MM.1S (cell line): ENCODE measurements at places on chromosomes 12 and 14.

- no peak for DNase-seq
Observed at GRCh38 chr12:54024127-54024526, 4.1 kb upstream of the HOXC6 start.

DNA sequence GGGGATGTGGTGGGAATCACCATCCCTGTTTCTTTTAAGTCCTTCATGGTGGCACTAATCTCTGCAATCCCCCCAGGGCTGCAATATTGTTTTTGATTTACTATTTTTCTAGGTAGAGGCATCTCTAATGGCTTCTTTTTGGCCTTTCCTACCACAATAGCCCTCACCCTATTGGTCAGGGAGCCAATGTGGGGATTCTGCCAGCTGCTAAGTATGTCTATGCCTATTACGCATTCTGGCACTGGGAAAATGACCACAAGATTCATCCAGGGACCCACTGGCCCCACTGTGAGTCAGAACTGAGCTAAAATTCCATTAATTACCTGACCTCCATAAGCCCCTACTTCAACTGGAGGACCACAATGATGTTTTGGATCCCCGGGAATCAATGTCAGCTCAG is 15.9 kb upstream of the GLIPR1L2 start:
- no peak for DNase-seq

- no peak for DNase-seq
Observed at GRCh38 chr12:6757028-6757690, 4.2 kb upstream of the MLF2 start.

DNA sequence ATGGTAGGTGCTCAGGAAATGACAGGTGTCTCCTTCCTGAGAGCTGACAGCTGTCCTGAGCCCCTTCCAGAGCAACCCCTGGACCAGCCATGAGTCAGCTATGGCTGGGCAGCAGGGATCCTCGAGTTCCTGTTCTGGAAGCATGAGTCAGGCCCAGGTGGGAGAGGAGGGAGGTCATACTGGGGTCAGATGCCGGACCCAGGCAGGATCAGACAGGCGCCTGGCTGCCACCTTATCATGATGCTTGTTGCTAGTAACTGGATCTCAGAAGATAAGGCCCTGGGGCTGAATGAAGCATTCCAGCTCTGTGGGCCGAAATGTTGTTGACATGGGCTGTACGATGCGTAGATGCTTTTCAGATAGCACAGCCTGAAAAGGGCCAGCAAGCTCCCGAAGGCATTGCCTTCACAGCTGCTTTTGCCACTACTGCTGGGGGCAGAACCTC is 17.4 kb upstream of the KRT7 start:
- DNase-seq: no peak

- DNase-seq: no peak
Observed at GRCh38 chr12:38823738-38824137, 81.7 kb downstream of the CPNE8 start.

GRCh38 chr14:97273540-97273939 is 476.4 kb downstream of the VRK1 start:
- no peak for DNase-seq

GRCh38 chr14:38255673-38256532 is at the start of gene CLEC14A:
Gene CLEC14A, minus strand, starts transcription at chr14:38256093. Its CDS starts 71 bp downstream, at chr14:38256022.
- DNase-seq: no peak

GRCh38 chr14:97380539-97380941 is 583.4 kb downstream of the VRK1 start:
- no peak for DNase-seq

- no peak for DNase-seq
Observed at GRCh38 chr14:39683691-39684260, 251.5 kb upstream of the FBXO33 start.

GRCh38 chr12:48816143-48816854 is 2.0 kb upstream of the CACNB3 start:
- no peak for DNase-seq
